Fibroblast of lung (primary cell): ENCODE measurements at places on chromosomes 12 and 14. TPM values are rescaled to one million over a fixed set of nuclear protein-coding genes. Genes with fewer than 3 reads are reported as not detected.

DNA sequence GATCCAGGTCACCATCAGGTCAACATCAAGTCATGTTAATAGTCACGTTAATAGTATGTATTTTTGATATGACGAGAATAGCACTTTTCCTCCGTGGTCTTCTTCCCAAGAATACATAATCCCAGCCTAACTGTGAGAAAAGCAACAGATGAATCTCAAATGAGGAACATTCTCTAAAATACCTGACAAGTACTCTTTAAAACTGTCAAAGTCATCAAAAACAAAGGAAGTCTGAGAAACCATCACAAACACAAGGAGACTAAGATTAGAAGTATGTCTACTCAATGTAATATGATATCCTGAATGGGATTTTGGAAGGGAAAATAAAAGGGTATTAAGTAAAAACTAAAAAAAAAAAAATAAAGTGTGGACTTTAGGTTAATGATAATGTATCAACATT lies 36.8 kb upstream of the GLIPR1 start:
- DNase-seq: peak; percentile 11

DNA sequence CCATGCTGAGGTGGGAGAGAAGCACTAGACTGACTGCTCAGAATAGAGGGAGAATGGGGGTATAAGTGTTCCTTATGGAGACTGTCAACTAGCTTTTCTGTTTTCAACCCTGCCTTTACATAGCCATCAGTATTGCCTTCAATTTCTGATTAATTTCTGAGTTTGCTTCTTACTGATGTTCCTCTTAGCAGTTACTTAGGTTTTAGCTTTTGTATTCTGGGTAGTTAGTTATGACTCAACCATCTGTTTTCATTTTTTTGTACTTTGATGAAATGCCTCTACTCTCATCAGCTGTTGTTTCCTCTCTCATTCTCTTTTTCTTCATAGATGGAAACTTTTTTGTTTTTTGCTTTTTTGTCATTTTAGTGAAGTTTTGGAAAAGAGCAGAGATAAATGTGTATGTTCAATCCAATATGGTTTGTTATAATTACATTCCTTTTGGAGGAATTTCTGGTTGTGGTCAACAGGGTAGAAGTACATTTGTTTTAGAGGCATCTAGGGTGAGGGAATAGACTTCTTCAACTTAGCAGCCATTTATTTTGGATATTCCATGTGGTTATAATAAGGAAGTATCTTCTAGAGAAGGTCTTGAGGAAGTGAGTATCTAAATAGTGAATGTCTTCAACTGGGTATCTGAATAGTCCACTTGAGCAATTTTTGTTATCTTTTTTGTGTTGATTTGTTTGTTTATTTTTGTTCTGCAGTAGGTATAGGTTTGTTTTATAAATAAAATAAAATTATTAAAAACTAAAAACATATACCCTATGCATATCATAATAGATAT lies 29.6 kb downstream of the PMCH start:
- DNase-seq: peak; percentile 9

- peak; percentile 79 for DNase-seq
Measured at GRCh38 chr12:55996201-55996714, 818 bp upstream of the SUOX start.

DNA sequence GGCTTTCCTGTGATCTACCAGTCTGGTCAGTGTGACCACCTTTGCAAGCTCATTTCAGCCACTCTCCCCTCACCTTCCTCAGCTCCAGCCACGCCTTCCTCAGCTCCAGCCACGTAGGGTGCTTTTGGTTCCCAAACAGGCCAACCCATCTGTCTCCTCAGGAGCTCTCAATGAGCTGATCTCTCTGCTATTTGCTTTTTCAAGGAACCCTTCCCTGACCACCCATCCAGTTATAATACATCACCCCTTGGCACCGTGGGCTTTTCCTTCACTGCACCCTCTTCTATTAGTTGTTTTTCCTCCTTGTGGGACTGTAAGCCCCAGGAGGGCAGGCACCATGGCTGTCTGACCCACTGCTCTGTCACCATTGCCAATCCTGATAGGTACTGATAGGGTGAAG lies 2.3 kb upstream of the PRKCH start:
- DNase-seq: no peak

DNA sequence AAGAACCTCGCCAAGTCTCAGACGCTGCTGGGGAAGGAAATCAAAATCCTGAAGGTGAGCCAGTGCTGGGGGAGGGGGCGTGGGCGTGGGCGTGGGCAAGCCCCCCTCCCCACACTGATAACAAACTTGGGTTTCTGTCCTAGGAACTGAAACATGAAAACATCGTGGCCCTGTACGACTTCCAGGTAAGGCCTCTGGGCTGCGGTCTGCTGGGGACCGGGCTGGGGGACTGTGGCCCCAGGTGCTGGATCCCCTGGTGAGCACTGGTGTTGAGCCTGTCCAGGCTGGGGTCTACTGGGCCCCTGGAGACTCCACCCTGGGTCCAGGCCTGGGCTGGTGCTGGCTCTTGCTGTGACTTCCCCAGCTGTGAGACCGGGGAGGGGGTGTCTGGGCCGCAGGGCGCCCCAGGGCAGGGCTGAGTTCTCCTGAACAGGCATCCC lies 1.2 kb downstream of the ULK1 start:
- DNase-seq: no peak

- no peak for DNase-seq
Measured at GRCh38 chr12:54287261-54288157, 7.0 kb downstream of the HNRNPA1 start.

- no peak for DNase-seq
Measured at GRCh38 chr12:71360013-71360412, 79.6 kb upstream of the LGR5 start.

DNA sequence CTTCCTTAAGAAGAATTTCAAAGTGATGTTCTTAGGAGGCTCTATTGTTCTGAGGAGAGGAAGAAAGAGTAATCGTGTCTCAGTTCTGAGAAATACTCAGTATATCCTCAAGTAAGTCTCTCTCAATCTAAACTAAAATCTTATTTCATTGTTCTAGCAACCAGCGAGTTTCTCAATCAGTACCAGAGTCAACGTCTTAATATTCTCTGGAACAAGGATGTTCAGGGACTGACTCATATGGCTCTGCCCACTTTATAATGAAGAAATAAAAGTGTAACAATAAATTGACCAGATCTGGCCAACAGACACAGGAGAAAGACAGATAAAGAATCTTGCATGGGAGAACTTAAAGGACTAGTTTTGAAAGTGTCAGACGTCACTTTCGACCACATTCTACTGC lies 469.8 kb upstream of the FLRT2 start:
- DNase-seq: peak; percentile 7

DNA sequence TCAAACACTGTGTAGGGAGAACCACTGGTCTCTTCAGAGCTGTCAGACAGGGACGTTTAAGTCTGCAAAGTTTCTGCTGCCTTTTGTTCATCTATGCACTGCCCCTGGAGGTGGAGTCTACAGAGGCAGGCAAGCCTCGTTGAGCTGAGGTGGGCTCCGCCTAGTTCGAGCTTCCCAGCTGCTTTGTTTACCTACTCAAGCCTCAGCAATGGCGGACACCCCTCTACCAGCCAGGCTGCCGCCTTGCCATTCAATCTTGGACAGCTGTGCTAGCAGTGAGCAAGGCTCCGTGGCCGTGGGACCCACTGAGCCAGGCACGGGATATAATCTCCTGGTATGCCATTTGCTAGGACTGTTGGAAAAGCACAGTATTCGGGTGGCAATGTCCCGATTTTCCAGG lies 24.6 kb upstream of the YBX3 start:
- no peak for DNase-seq

GRCh38 chr12:45833401-45833800 lies 103.9 kb downstream of the ARID2 start:
- no peak for DNase-seq

GRCh38 chr12:65656891-65657351 lies 167.4 kb upstream of the HMGA2 start:
- peak; percentile 99 for DNase-seq

GRCh38 chr12:38154096-38155019 lies 162.2 kb upstream of the ALG10B start:
- DNase-seq: no peak

GRCh38 chr14:103705118-103705503 lies 10.1 kb downstream of the XRCC3 start:
- no peak for DNase-seq

DNA sequence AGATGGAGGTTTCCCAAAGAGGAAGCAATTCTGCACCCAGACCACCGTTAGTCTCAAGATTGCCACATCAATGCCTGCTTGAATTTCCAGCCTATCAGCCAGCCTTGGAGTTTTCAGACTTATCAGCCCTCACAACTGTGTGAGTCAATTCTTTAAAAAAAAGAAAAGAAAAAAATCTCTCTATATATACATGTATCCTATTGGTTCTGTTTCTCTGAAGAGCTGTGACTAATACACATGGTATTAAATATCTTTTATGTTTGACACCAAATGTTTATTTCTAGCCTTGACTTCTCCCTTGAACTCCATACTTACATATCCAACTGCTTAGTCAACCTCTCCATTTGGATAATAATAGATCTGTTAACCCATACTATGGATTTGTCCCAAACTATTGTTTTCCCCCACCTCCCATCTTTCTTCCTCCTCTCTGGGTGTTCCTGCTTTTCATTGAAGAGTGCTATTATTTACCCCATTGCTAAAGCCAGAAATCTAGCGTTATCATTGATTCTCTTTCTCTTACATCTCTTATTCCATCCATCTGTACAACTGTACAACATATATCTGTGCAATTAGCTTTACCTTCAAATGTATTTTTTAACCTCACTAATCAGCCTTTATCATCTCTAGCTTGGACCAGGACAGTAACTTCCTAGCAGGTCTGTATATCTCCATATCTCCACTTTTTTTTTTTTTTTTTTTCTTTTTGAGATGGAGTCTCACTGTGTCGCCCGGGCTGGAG lies 22.7 kb upstream of the EID3 start:
- DNase-seq: peak; percentile 97

GRCh38 chr14:55814873-55815272 lies 234.9 kb downstream of the KTN1 start:
- DNase-seq: no peak

DNA sequence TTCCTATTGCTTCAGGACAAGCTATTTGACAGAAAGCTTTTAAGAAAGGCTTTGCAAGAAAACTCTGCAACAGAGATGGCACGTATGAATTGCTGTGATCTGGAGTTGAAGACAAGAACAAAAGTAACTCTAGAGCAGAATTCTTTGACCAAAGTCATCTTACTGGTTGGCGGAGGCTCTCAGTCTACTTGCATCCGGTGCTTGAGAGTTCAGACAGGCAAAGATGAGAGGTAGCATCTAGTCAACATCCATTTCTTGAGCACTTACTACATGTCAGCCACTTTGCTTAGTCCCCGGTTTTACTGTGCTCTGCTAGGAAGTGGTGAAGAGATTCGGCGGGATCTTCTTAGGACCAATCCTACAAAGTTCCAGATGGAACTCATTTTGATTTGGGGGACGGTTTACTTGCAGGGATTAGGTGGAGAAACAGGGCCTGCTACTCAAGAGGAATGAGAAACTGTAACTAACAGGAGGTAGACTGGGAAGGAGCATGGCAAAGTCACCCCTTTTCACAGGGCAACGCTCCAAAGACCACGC lies 404 bp upstream of the CCDC91 start:
- DNase-seq: no peak

DNA sequence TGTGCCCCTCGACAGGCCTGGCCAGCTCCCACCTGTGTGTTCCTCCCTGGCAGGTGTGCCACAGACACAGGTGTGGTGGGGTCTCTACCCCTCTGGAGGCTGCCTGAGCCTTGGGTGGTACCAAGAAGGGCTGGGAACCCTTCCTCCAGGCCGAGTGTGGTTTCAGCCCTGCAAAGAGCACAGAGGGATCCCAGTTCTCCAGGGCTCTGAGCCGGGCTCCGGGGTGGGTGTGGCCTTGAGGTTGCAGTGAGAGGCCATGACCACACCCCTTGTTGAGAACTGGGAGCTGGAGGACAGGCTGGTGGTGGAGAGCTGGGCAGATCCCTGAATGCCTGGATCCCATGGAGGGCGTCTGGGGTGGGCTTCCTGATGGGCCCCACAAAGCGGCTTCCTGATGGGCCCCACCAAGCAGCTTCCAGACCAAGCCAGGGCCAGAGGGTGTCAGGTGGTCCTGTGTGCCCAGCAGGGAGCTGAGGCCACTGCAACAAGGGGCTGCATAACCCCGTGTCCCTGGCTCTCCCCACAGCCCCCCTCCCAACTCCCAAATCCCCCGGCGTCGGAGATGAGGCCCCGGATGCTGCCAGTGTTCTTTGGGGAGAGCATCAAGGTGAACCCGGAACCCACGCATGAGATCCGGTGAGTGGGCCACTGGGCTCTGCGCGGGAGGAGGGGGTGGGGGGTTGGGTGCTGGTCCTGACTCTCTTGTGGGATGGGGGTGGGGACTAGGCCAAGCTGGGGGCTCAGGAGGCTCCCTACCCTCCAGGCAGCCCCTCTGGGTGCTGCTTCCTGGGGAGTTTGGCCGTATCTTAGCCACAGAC lies 16.6 kb downstream of the RFLNA start:
- no peak for DNase-seq

DNA sequence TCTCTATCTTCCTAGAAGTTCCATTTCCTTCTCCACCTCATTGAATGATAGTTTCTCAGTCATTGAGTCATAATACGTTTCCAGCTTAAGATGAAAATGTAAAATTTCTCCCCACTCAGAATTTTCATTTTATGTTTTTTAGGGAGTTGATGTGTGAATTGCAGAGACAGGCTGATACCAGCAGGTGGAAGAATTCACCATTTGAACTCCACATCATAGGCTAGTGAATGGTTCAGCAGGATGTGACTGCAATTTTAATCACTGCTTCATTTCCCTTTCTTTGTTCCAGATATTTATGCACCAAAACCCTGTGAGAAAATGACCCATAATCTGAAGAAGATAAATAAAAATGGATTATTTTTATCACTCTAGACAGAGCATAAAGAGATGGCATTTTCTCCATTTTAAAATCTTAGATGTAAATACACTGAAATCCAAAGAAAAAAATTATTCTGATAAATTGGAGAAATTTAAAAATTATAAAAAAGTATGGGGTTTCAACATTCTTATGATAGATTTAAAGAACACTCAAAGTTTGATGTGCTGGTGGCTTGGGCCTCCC lies 10.6 kb upstream of the PYGL start:
- peak; percentile 69 for DNase-seq

DNA sequence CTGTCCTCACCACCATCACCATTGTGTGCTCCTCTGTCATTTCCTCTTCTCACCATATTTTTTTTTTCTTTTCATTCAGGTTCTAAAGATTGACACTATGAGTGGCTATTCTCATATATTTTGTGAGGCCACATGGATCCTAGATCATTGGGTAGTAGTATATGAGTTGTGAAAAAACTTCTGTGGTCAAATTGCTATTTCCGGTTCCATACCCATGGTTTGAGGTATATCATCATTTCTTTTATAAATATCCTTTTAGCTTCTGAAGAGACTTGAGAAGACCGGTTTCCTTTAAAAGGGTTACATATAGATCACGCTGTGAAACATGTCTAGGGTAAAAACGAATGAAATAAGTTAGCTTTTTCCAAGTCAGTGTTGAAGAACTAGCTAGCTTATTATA lies 769.3 kb downstream of the NOVA1 start:
- no peak for DNase-seq

Gene INHBE
- total RNA-seq: 9.2 and 26.4 TPM in 2 replicates

Gene B4GALNT1
- total RNA-seq: 0.51 and 2.3 TPM in 2 replicates

Gene PROX2
- not detected in 2 replicates for total RNA-seq

Gene AKAP3
- total RNA-seq: 1.5 and 2.8 TPM in 2 replicates

Gene PIP4K2C
- 9.0 and 11.9 TPM in 2 replicates for total RNA-seq

Gene GPN3
- total RNA-seq: 8.9 and 9.2 TPM in 2 replicates

Gene DIO3
- total RNA-seq: 0.17 and 1.0 TPM in 2 replicates

Gene BATF
- total RNA-seq: 0.50 and 0.51 TPM in 2 replicates

Gene SCNN1A
- total RNA-seq: under 0.01 and 0.26 TPM in 2 replicates
